ENCODE measurements at places on chromosomes 3 and 15.

GRCh38 chr3:26099692-26100091 lies 309.8 kb downstream of the OXSM start:
- DNase-seq = no peak

- no peak for DNase-seq
Observed at GRCh38 chr15:75314552-75315290, 21.1 kb upstream of the COMMD4 start.

DNA sequence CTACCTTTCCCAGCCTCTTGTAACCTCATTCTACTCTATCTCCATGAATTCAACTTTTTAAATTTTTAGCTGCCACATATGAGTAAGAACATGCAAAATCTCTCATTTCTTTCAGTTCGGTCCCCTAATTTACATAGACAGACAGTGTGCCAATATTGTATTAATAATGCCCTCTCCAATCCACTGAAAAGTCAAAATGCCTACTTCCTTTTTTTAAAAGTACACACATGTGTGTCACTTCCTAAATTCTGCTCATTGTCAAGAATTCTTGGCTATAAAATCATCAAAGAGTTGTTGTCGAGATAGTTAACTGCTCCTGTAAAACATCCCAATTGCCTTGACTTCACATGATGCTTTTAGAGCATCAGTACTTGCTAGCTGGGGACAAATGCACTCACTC lies 84.2 kb upstream of the IL12A start:
- DNase-seq = no peak

GRCh38 chr15:50107157-50107556 lies 11.9 kb downstream of the ATP8B4 start:
- DNase-seq = no peak

GRCh38 chr3:33941804-33942203 lies 143.4 kb downstream of the PDCD6IP start:
- DNase-seq = no peak

DNA sequence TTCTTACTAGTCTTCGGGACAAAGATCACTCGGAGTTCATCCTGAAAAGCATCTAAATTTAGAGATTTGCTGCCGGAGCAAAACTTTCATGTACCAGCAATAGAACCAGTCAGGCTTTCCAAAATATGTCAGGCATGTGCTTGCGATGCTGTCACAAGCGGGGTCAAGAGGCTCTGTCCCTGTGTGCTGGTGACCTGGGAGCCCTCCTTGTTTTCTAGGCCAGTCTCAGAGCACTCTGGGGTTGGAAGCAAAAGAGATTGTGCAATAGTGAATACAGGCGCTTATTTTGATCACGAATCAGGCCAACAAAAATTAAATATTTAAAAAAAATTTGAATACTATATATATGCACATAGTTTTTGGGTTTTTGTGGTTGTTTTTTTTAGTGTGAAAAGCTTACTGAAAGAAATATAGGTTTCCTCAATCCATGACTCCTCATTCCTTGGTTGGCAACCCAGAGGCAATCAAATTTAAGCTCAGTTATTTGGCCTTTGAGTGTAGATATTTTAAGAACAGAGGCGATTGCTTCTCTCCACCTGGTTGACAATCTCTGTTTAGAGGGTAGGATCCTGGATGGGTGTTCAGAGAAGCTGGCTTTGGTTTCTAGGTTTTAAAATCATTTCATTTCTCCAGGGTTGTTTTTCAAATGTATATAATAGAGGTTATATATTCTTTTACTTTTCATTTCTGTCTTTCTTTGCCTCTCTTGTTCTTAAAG lies 8.4 kb upstream of the KLHL24 start:
- no peak for DNase-seq

DNA sequence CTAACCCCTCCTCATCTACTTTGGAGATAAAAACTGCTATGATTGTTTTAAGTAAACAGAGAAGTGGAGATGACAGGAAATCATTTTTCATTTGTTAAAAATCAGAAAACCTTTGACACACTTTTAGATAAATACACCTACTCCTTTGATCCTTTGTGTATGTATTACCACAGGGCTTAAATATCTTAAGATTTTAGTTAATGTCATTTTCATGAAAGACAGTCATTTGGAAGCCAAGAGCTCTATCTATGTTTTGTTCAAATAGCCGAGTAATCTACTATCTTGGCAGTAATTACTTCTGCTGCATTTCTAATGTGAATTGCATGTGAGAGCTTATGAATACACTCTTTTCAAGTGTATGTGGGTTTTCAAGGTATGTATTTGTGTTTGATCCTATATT lies 2.0 kb downstream of the ARPP21 start:
- no peak for DNase-seq

DNA sequence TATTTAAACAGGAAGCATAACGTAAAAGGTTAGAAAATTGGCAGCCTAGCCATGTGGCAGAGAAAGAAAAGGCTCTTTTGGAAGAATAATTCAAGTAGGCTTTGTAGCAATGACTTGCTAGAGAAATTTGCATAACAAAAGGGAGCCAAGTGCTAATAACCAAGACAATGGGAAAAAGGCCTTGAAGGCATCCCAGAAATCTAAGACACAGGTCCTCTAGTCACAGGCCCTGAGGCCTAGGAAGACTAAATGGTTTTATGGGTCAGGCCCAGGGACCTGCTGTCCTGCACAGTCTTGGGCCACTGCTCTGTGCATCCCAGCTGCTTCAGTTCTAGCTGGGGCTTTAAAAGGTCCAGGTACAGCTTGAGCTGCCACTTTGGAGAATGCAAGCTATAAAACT lies 78.5 kb downstream of the FGF7 start:
- no peak for DNase-seq

DNA sequence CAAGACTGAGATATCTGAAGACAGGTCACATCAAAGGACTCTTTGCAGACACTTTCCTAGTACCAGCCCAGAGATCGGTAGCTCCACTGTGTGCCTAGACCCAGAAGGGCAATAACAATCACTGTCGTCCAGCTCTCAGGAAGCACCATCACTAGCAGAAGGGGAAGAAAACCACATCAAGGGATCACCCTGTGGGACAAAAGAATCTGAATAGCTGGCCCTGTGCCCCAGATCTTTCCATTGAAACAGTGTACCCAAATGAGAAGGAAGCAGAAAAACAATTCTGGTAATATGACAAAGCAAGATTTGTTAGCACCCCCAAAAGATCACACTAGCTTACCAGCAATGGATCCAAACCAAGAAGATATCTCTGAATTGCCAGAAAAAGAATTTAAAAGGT lies 404.4 kb upstream of the NECTIN3 start:
- no peak for DNase-seq

DNA sequence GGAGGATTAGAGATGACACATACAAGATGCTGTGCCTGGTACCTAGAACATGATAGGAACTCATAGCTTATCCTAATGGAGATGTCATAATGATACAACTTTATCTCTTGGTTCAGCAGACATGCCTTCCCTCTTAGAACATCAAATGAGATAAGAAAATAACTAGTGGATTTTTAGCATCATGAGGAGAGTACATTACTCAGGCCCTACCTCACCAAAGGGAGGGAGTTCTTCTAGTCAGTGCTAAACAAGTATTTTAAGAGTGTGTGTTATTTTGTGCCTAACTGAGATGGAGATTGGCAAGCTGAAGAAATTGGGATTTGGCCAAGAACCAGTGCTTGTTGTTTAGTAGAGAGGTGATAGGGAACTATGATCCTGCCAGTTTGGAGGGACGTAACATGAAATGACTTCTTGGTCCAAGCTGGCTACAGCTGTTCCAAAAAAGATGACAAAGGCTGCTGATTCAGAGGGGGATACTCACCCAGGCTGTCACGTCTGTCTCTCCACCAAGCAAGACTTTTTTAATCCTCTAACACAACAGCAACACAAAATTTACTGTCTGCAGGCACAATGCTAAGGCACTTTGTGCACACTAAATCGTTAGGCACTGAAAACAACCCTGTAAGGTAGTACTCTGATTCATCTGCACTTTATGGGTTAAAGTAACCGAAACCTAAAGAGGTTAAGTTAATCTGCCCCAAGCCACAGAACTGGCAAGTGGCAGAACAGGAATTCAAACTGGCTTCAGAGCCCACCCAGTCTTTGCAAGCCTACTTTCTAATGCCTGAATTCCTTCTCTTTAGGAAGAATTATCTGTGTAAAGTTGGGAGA lies 126.5 kb downstream of the CMSS1 start:
- no peak for DNase-seq

- DNase-seq = no peak
Observed at GRCh38 chr3:81676706-81677456, 84.6 kb downstream of the GBE1 start.

GRCh38 chr15:51366920-51367319 lies 25.5 kb downstream of the GLDN start:
- peak; percentile 19 for DNase-seq

DNA sequence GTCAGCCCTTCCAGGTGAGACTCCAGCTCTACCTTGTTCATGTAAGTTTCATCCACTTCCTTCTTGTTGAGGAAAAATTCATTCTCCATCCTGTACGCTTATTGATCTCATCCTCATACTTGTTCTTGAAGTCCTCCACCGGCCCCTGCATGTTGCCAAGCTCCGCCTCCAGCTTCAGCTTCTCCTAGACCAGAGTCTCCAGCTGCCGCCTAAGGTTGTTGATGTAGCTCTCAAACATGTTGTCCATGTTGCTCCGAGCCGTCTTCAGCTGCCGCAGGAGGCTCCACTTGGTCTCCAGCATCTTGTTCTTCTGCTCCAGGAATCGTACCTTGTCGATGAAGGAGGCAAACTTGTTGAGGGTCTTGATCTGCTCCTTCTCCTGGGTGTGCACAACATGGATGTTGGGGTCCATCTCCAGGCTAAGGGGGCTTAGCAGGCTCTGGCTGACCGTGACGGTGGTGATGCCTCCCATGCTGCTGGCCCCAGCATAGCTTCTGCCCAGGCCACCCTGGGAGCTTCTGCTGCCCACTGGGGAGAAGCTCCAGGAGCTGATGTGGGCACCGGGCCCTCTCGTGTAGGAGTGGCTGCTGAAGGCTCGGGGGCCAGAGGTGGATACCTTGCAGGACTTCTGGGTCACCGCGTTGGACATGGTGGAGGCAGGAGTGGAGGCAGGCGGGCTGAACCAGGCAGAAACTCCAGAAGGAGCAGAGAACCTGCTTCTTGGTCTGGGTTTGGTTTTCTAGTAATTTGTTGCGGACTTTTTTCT lies 422.6 kb upstream of the ARPP21 start:
- no peak for DNase-seq

DNA sequence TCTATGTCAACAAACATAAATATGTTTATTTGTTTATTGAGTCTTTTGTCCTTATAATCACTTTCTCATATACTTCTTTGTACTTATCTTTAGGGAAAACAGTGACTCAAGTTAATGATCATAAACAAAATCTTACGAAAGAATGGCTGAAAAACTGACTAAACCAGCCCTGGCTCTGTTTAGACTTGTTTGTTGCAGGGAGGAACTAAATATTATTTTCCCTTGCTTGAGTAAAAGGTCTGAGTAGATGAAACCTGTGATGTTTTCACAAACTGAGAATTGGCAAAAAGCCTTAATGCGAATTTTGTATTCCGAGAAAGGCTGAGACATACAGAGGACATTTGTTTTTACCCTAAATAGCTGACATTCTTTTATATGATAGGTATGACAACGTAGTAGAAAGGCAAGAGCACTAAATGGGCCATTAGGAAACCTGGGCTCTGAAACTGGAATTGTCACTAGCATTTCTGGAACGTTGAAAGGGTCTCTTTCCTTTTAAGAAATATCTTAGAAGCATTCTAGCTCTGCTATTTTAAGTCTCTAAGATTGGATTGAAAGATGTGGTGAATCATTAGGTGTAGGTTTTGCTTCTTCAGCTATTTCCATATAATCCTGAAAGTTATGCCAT lies 18.2 kb upstream of the CLDN16 start:
- no peak for DNase-seq

DNA sequence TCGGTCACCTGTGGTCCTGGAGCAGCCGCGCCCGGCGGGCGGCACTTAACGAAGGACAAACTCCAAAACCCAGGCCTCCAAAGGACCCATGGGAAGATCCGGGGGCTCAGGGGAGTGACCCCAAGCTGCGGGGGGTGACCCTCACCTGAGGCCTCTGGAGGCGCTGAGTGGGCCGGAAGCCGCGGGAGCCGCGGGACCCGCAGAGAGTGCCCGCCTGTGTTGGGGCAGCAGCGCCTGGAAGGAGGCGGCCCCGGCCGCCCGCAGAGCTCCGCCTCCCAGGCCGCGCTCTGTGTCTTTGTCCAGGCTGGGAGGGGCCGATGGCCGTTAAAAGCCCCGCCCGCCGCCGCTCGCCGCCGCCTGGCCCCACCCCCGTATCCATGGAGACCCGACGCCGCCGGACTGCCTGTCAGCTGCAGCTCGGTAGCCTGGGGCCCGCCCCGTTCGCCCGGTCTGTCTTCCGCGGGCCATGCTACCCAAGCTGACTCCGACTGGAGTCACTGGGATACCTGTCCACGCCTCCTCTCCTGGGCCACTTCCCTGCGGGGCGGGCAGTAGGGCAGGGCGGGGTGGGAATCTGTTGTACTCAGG lies 15.3 kb upstream of the FANCD2 start:
- peak; percentile 92 for DNase-seq

DNA sequence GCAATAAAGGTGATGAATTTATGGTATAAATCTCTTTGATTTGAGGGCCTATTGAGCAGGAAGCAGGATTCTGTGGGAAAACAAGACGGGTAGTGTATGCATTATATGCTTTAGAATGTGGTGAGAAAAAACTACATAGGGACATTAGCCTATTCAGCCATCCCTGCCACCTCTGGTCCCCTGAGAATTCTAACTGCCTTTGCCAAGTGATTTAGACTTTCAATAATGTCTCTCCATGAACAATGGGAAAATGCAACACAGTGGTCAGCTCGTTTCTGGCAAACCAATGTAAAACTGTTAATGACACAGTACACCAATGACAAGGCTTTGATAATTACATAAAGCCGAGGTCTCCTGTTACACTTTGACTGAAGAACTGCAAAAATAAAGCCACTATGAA lies 314.7 kb upstream of the CNTN4 start:
- DNase-seq = no peak

- DNase-seq = peak; percentile 85
Observed at GRCh38 chr15:70023064-70023768, 74.5 kb downstream of the TLE3 start.

DNA sequence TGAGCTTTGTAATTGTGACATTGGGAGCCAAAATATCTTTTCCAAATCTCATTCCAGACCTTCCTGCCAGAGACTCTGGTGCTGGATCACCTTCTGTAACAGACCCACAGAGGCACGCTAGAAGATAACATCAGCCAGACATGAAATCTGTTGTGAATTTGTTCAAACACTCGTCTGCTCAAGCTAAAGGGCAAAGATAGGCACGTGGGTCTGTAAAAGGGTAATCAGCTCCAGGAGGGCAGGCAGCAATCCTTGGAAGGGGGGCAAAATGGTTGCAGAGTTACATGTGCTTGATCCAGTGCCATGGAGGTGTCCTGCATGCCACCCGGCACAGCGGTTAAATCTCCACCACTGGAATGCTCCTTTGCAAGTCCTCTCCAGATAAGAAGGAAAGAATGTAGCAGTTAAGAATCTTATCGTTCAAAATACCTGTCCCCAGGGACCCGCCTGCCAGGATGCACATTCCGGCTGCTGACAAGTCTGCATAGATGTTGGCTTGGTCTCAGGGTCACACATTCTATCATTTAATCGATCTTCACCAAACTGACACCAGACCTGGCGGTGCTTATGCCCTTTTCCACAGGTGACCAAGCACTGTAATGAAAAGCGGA lies 74.8 kb downstream of the ADAMTS9 start:
- DNase-seq = no peak
